ENCODE measurements at places on chromosomes 11 and 22.

DNA sequence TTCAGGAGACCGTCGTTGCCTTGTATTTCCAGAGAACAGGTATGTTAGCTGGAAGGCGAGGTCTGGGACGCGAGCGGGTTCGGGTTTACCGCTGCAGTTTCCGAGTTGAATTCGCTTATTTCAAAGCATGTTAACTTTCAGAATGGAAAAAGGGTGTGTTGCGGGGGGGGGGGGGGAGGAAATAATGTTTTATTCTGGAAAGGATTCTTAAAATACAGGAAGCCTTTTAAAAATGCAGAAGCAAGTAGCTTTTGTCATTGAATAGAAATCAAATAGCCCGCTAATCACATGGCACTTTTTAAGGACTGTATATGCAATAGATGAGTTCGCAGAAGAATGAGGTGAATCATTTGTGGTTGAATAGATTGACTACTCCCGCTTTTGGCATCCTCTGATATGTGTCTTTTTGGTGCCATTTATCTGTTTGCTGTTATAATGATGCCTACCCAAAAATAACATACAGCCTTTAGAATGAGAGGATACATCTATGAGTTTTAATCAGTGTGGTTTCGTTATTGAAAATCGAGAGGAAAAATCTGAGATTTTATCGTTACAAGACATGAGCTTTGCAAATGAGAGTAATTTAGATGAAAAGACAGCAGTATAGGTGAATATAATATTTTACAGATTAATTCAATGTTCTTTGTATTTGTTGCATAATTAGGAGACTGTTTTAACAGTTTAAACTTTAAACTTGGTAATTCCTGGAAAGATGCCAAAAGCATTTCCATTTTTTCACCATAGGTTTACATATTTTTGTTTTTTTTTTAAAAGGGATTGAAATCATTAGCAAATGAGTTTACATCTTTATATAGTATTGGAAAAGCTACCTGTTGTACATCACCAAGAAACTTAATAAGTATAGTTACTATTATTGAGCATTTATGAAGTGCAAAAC, 1.7 kb downstream of the PDE3B start:
- DNase-seq, result peak; percentile 20

GRCh38 chr11:78907636-78908035, 333.0 kb upstream of the NARS2 start:
- no peak for DNase-seq

DNA sequence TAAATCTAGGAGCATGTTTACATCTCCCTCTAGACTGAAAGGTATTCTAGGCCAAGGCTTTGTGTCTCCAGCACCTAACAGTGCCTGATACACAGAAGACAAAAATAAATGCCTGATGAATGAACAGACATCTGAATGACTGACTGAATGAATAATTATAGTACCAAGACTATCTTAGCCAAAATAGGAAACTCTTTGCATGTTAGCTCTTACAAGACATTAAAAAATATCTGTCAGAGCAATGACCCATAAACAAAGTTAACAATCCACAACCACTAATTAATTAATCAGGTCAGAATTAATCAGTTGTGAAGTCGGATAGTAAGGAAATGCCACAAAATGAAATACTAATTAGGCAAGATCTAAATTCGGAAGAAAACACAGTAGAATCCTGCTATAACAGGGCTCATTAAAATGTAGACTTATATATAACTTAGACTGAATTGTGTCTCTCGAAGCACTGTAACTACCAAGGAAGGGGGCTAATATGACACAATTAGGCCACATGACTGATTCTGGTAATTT, 45.5 kb upstream of the POU2AF2 start:
- DNase-seq, result no peak

- DNase-seq, result no peak
These were observed 147.0 kb upstream of the MTNR1B start for GRCh38 chr11:92822410-92822809.

DNA sequence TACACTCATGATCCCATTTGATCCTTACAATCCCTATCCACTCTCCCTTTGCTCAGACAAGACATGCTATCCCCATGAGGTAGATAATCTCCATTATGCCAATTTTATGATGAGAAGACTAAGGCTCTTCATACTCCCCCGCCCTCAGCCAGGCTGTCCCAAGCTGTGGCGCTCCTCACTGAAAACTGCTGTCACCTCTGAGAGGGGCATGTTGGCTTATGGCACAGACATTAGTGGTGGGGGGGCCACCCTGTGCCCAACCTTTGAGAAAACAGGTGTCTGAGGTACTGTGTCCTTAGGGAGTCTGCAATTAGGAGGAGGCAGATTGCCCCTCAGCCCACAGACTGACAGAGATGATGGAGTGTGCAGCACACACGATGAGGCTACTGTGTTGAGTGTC, 2.4 kb downstream of the DDTL start:
- DNase-seq, result no peak

- no peak for DNase-seq
These were observed 99.6 kb downstream of the PGR start for GRCh38 chr11:101030015-101030414.
